ENCODE measurements at places on chromosomes 4 and X.

GRCh38 chr4:84319124-84319523 lies 180.0 kb downstream of the NKX6-1 start:
- no peak for DNase-seq

GRCh38 chr4:3039706-3040366 lies 34.5 kb downstream of the HTT-AS start:
- no peak for DNase-seq

DNA sequence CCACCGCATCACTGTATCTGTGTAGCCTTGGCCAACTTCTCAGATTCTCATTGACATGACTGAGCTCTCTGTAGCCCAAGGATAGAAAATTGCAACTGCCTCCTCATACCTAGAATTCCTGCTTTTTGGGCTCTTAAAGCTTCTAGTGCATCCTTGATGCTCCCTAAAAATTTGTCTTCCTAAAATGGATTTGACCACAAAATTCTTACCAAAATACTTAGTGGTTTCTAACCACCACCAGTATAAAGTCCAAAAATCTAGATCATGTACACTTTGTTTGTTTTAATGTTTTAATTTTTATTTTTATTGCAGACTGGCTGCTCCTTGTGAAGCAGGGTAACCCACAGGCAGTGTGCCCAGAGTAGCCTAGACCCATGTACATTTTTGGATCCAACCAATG lies 75.5 kb downstream of the TBC1D9 start:
- no peak for DNase-seq

DNA sequence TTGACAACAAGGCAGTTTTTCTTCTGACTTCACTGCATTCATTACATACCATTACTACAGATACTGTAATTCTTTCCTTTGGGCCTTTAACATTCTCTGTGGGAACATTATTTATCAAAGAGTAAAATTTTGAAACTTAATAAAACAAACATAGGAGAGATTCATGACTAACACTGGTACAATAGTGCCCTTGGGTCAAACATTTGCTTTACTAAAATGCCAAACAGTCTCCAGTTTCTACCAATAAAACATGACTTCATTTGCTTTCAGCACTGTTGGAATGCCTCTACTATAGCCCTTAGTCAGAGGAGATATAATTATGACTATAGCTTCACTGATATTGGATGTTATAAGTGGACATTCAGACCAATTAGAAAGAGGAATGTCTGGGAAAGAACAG lies 481.5 kb downstream of the PACRGL start:
- no peak for DNase-seq

- DNase-seq, result no peak
Measured at GRCh38 chrX:136159611-136160025, 12.3 kb downstream of the FHL1 start.

GRCh38 chr4:90159193-90159592 lies 32.0 kb downstream of the CCSER1 start:
- DNase-seq, result no peak

DNA sequence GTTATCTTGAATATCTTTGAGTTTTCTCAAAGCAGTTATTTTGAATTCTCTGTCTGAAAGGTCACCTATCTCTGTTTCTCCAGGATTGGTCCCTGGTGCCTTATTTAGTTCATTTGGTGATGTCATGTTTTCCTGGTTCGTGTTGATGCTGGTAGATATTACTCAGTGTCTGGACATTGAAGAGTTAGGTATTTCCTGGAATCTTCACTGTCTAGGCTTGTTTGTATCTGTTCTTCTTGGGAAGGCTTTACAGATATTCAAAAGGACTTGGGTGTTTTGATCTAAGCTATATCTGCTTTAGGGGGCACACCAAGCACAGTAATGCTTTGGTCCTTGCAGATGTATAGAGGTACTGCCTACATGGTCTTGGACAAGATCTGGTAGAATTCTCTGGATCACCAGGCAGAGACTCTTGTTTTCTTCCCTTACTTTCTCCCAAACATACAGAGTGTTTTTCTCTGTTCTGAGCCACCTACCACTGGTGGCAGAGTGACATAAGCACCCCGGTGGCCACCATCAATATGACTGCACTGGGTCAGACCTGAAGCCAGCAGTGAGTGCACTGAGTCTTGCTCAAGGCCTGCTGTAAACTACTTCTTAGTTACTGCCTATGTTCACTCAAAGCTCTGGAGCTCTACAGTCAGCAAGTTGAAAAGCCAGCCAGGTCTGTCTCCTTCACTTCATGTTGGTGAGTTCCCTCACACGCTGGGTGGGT lies 193.5 kb upstream of the AMOT start:
- DNase-seq, result no peak

DNA sequence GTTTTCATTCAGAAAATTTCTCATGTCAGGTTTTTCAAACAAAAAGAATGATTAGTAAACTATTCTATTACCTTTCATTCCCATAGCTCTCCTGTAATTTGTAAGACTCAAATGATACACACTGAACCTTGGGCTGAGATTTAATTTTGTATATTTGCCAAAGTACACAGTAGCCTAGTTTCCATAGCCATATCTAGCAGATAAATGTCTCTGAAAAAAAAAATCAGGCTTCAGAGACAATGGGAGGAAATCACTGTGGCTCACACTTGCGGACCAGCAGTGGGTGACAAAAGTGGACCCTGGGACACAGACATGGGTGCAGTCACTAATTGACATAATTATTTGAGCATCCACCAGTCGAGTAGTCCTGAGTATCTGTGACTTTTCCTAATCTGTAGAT lies 46.6 kb downstream of the MAOA start:
- DNase-seq, result no peak

DNA sequence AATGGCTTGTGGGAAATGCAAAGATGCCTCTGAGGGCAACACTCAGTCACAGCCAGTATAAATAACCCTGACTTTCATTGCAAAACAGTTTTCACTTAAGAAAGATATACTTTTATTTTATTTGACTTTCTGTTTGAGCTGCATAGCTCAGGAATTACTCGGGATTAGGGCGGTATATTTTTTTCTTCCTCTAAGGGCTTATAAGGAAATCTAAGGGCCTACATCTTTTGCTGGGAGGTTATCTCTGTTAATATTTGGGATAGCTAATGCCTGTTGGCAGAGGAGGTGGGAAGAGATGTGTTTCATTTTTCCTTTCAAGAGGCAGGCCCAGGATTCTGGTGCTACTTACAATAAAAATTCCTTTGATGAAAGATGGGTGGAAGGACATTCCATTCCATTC lies 28.8 kb upstream of the EGFL6 start:
- no peak for DNase-seq

DNA sequence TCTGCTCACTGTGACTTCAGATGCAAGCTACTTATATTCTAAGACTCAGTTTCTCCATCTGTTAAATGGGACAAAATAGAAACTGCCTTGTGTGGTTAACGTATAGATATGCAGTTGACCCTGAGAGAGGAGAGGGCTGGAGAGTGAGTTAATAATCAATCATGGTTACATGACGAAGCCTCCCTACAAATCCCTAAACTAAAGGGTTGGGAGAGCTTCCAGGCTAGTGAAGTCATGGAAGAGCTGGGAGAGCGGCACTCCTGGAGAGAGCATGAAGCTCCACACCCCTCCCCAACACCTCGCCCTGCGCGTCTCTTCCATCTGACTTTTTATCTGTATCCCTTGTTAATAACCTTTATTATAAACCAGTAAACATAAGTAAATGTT lies 138.5 kb upstream of the FAM9B start:
- no peak for DNase-seq

- DNase-seq, result no peak
Measured at GRCh38 chr4:103073792-103074438, 2.6 kb downstream of the SLC9B2 start.

GRCh38 chrX:124573468-124573867 lies 227.1 kb downstream of the SH2D1A start:
- no peak for DNase-seq

- no peak for DNase-seq
Measured at GRCh38 chr4:178823673-178824295, 1381.5 kb upstream of the AGA start.

DNA sequence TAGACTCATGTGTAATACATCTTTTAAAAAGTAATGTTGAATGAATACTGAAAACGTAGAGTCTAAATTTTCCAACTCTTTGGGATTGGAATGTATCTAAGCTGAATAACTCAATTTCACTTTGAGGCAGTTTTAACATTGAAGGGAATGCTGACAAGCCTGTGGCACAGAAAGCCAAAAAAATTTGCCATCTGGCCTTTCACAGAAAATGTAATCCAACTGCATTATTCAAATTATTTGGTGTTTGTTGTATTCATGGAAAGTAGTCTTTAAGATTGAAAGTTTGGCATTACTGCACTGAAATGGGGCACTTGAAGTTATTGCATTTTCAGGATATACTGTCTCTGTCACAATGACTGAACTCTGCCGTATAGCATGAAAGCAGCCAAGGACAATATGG lies 186.9 kb downstream of the FRMPD4 start:
- no peak for DNase-seq

DNA sequence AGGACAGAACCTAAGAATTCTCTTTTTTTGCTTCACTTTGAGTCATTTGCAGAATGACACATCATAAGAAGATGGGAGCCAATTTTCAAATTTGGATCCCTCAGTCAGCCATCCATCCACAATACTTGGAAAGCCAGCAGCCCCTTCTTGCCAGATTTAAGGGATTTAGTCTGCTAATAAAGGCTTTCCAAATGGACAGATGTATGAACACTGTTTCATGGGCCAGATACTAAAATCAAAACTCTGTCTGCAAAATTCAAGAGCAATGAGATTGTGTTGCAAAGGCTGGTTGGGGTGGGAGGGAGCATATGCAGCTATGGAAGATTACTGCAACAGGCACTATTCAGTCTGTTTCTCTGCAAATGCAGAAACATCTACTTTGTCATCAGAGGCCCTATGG lies 37.7 kb upstream of the KCNIP4 start:
- no peak for DNase-seq

DNA sequence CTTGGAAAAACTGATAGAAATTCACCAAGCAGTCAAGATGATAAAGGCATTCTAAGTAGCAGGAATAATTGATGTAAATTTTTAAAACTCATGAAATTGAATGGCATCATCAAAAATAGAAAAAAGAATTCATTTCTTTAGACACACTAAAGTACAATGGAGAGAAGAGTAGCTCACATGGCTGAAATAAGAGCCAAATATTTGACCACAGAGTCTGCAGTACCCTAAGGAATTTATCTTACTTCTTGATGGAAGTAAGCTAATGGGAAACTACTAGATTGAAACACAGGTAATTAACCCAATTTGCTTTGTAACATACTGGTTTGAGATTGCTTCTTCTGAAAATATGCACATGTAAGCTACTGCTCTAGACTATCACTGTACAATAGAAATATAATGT lies 70.8 kb upstream of the GPM6A start:
- DNase-seq, result no peak

All from NCI-H187 treated with DMSO at 0.1 percent for 48 hours (cell line).